Stimulated activated CD8-positive, alpha-beta memory T cell treated with anti-CD3 and anti-CD28 coated beads, Interleukin-2, amount 100 ng/mL, for 1 hour (primary cell): ENCODE measurements at places on chromosomes 12 and 14.

- no peak for DNase-seq
Observed at GRCh38 chr12:70508178-70508577, 129.1 kb downstream of the PTPRB start.

DNA sequence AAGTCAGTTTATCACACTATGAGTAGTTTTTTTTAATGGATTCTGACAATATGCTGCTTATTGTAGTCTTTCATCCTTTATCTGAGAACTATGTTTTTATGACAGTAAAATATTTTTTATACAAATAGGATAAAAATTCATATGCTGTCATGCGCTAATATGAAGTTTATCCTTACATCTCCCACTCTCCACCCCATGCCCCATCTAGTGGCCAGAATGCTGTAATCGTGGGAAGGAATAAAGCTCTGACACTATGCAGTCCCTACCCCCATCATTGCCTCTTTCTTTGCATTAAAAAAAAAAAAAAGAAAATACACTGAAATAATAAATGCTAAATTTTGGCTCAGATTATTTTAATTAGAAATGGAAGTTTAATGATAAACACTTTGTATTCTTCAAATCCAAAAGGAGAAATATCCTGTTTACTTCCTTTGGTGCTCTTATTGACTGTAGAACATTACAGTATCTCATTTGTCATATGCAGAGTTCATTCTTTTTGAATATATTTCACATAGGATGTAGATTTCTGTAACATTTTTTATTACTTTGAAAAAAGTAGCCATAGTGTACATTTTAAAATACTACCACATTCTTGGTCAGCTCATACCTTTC, 145.9 kb upstream of the SLCO1C1 start:
- DNase-seq, result no peak

DNA sequence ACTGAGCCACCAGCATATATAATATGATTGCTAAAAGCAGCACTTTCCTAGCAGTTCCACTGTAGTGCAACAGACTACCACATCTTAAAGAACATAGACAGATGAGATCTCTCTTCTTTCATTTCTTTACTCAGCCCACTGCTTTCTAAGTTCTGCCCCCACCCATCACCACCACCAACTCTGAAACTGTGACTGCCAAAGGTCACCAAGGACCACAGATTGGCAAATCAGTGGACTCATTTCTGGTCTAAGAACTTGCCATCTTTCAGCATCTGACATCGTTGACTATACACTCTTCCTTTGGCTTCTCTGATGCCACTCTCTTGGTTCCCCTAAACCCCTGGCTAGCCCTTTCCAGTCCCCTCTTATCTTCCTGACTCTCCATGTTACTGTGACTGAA, 38.4 kb downstream of the IFNG start:
- DNase-seq, result no peak

- no peak for DNase-seq
Observed at GRCh38 chr12:102954134-102954533, 3.3 kb upstream of the ASCL1 start.

- no peak for DNase-seq
Observed at GRCh38 chr12:56565510-56566101, 44.0 kb downstream of the RBMS2 start.

- no peak for DNase-seq
Observed at GRCh38 chr12:123830675-123831074, 68.6 kb downstream of the DNAH10 start.

- DNase-seq, result no peak
Observed at GRCh38 chr12:51056242-51056641, 8.1 kb downstream of the LETMD1 start.

- no peak for DNase-seq
Observed at GRCh38 chr14:47300796-47301195, 374.6 kb downstream of the MDGA2 start.

DNA sequence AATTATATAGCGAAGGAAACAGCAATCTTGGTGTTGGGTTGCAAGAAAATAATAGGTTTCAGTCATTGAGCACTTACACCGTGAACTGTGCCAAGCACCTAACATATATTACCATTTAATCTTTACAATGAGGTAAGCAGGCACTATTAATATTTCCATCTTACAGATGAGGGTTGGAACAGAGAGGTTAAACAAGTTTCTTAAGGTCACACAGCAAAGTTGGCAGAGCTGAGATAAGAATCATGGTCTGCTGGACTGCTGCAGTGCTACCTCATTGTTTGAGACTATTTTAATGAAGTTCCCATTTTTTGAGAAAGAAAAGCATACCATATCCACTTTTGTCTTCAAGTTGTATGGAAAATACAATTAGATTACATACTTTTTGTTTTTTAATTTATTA, 1.7 kb downstream of the ERG28 start:
- no peak for DNase-seq

- no peak for DNase-seq
Observed at GRCh38 chr12:121166356-121166755, 33.7 kb downstream of the P2RX7 start.

GRCh38 chr14:57749267-57749666, 116.6 kb downstream of the SLC35F4 start:
- no peak for DNase-seq

- no peak for DNase-seq
Observed at GRCh38 chr12:22286569-22286968, 47.9 kb downstream of the ST8SIA1 start.

DNA sequence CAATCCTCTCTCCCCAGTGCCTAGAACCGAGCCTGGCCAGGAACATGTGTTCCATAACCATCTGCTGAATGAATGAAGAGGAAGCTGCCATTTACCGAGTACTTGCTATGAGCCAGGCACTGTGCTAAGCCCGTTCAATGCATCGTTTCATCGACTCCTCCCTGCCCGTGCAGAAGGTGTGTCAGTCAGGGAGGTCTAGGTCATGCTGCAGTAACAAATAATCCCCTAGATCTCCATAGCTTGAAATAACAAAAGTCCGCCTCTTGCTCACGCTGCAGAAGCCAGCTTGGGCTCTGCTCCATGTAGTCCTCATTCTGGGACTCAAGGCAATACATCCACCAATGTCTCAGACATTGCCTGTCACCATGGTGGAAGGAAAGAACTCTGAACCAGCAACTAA, 101.3 kb downstream of the SCARB1 start:
- no peak for DNase-seq

- no peak for DNase-seq
Observed at GRCh38 chr12:59615392-59616165, 19.8 kb downstream of the SLC16A7 start.
